ENCODE measurements at places on chromosomes 4 and X.

DNA sequence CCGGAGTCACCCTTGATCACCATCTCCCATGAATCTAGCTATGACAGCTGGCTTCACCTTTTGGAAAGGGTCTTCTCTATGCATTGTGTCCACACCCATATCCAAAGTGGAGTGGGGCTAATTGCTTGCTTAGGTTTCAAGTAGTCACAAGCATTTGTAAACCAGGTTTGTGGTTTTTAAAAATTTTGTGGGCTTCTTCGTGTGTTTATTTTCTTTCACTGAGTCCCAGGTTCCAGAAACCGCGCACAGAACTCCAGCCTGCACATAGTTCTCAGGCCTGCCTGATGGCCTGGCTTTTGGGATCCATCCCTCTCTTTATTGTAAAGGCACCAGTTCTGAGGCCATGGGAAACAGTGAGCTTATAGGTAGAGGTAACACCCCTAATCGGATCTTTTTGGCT is 70.2 kb upstream of the TLR3 start:
- DNase-seq, result no peak

DNA sequence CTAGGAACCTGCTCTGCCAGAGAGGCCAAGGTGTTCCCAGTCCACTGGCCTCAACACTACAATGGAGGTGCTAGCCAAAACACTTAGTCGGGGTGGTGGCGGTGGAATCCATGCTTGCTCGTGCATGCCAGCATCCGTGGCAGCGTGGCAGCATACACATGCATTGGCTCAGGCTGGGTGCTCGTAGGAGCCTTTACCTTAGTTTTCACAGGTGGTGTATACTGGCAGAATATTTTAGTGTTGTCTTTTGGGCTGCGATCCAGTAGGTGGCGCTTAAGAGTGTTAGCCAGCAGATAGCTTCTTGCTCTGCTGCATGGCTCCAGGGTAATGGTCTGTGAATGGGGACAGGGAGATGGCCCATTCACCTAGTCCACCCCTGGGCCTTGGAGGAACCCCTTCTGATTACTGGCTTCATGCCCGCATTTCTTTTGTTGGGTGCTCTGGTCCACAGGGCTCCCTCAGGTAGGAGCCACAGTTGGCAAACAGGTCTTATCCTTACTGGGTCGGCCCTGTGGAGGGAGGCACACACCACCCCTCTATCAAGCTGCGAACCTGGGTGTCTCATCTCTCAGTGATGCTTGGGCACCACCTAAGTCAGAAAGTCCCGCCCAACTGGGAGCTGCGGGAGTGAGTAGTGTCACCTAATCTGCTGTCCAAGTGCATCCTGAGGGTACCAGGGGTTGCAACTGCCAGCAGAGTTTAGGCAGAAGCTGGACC is 40.0 kb downstream of the RIPPLY1 start:
- DNase-seq, result no peak

DNA sequence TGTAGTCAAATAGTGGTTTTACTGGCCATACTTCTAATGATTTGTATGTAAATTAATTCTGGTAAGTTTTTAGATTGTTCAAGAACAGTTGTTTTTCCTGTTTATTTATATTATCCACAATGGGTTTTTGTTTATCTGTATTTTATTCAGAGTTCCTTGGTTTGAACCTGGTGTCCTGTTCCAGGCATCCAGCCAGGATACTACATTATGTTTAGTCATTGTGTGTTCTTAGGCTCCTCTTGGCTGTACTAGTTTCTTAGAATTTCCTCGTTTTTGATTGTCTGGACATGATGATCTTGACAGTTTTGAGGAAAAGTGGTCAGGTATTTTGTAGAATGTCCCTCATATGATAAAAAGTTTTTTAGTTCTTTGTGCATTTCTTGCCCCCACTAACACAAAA is 7.8 kb downstream of the TIGD2 start:
- DNase-seq, result no peak

GRCh38 chr4:2950221-2950989 is 12.8 kb downstream of the NOP14 start:
- no peak for DNase-seq

- no peak for DNase-seq
These were observed 83.6 kb downstream of the MAML3 start for GRCh38 chr4:140070366-140070765.

GRCh38 chr4:36064117-36064516 is 180.2 kb downstream of the ARAP2 start:
- no peak for DNase-seq

GRCh38 chr4:48369248-48369647 is 27.9 kb downstream of the SLAIN2 start:
- no peak for DNase-seq

GRCh38 chr4:19301527-19301926 is 950.2 kb upstream of the SLIT2 start:
- no peak for DNase-seq

DNA sequence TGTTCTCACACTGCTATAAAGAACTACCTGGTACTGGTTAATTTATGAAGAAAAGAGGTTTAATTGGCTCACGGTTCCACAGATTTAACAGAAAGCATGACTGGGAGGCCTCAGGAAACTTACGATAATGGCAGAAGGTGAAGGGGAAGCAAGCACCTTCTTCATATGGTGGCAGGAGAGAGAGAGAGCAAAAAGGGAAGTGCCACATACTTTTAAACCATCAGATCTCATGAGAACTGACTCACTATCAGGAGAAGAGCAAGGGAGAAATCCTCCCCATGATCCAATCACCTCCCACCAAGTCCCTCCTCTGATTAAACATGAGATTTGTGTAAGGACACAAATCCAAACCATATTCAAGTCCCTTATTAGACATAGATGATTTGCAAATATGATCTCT is 12.3 kb upstream of the RAP2C start:
- DNase-seq, result no peak

DNA sequence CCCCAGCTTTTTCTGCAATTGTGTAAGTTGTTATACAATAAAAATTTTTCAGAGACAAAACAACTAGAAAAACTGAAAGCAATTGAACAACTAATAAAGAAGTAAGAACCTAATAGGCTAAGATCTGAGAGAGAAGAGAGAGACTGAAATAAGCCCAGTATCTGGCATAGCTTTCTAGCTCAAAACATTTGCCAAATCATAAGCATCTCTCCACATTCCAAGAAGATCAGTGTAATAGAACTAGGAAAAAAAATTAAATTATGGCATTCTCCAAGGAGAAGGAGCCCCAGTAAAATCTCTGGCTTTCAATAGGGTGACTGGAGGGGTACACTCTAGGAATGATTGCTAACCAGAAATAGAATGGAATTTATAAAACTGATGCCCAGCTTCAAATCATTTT is 19.0 kb upstream of the PPP3CA start:
- DNase-seq, result no peak

DNA sequence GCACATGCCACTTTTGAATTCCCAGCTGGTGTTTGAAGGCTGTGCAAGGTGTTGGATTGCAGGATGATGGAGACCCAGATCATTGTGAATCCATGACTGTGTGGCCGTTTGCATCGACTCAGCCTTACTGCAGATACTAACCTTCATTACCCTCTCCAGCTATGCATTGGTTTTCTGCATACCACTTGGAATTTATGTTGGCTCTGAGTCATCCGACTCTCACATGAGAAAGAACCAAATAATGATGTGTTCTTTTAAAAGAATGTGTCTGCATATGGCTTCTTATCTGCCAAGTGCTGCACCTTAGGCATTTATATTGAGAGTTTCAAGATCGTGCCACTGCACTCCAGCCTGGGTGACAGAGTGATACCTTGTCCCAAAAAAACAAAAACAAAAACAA is 106.7 kb upstream of the PRKX start:
- no peak for DNase-seq

- DNase-seq, result no peak
These were observed 447.8 kb downstream of the NLGN4X start for GRCh38 chrX:5780821-5781220.

DNA sequence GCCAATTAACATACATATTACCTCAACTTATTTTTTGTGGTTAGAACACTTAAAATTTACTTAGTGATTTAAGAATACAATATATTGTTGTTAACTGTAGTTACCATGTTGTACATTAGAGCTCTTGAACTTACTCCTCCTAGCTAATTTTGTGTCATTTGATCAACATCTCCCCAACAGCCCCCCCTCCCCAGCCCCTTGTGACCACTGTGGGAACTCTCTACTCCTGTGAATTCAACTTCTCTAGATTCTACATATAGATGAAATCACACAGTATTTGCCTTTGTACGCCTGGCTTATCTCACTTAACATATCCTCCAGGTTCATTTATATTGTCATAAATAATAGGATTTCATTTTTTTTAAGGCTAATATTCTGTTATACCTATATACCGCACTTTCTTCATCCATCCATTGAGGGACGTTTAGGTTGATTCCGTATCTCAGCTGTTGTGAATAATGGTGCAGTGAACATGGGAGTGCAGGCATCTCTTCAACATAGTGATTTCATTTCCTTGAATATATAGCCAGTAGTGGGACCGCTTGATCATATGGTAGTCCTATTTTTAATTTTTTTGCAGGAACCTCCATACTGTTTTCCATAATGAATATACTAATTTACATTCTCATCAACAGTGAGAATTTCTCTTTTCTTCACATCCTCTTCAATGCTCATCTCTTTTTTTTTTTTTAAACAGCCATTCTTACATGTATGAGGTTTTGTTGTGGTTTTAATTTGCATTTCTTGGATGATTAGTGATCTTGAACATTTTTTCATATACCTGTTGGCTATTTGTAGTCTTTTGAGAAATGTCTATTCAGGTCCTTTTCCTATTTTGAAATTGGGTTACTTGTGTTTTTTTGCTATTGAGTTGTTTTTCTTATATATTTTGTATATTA is 66.8 kb downstream of the RAPGEF2 start:
- DNase-seq, result no peak

DNA sequence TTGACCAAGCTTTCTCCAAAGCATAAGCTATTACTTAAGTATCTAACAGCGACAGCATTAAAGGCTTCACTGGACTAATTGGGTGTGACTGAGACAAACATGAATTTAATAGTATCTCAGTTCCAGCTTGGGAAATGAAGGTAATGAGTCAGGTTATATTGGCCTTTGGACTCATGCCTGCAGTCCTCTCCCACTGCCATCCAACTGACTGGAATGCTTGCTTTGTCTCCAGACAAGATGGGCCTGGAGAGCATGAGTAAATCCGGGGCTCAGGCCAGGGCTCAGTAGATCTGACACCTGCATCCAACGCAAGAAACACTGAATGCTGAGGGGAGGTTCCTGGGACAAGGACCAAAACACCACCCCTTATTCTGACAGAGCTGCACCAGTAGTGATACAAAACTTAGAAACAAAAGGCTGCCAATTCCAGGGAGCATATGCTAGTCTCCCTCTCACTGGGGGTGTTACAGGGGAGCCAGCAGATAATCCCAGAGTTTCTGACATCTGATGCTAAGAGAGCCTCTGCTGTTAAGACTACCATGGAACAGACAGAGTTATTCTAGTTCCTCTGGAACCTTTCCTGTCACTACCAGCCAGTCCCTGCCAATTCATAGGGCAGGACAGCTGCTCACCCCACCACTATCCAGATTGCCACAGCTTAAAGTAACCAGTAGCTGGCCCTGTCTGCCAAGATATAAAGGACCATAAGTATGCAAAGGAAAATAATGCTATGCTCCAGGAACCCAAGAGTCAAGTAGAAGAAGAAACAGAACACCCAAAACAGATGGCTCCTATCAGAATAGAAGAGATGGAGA is 293.8 kb downstream of the IQCM start:
- DNase-seq, result no peak

DNA sequence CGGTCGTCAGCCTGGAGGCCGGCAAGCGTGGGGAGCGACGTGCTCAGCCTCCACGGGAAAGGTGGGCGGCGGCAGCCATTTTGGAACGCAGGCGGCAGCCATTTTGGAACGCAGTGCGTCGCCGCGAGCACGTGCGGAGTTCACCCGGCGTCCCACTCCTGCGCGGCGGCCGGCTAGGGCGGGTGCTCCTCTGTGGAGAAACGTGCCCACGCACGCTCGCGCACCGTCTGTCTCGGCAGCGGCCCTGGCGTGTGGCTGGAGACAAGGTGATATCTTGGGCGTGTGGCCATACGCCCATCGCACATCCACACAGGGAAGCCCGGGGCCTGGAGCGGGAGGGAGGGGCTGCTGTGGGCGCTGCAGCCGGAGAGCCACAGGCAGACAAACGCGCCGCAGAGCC is 21.1 kb downstream of the CPLX1 start:
- no peak for DNase-seq

- DNase-seq, result no peak
These were observed 36.5 kb upstream of the RASL11B start for GRCh38 chr4:52825460-52826090.

GRCh38 chr4:166301266-166301665 is 428.2 kb downstream of the TLL1 start:
- DNase-seq, result no peak

DNA sequence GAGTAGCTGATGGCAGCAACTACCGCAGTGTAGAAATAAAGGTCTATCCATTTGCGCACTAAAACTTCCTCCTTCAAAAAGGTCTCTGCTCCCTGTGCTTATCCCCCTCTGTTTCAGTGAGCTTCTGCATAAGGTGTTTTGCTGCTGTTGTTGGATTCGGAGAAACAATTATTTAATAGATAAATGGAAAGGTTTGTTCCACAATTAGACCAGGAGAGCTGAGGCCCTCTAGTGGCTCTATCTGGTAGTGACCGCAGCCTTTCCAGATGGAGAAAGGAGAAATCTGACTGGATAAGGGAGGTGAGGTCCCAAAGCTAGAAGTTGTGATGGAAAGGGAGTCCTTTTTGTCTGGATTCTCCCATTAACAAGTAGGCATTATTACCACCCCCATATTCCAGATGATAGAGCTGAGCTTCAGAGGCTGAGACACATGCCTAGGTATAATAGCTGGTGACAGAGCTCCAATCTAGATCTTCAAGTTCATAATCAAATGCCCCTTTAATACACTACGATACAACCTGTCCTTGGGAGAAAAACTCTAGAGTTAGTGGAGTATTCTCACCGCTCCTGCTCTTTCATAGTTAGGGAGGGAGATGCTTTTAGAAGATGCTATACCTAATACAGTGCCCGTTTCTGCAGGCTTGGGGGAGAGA is 5.1 kb upstream of the GABRQ start:
- DNase-seq, result peak; percentile 28

- DNase-seq, result no peak
These were observed 43.3 kb downstream of the ENOPH1 start for GRCh38 chr4:82473621-82474164.

DNA sequence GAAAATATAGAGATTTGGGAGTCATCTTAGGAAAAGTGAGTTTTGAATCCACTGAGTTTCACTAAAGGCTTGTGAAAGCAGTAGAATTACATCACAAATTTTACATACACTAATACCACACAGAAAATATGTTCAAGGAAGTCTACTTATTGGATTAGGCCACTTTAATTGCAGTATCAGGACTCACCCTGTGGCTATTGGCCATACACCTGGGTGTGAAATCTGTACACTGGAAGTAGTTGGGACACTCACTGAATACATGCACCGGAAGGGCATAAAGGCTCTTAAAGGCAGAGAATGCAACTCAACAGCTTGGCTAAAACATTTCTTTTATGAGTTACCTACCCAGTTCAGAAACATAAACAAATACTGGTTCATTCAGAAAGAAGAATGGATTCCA is 19.8 kb downstream of the MAOB start:
- DNase-seq, result no peak

- no peak for DNase-seq
These were observed 1.9 kb downstream of the IRS4 start for GRCh38 chrX:108734426-108734825.
